SJCRH30 (cell line): ENCODE measurements at places on chromosomes 6 and 20. TPM values are rescaled to one million over a fixed set of nuclear protein-coding genes. Genes with fewer than 3 reads are reported as not detected.

Gene BCAS1
- total RNA-seq: 0.16 and 0.23 TPM in 2 replicates

Gene MMUT
- total RNA-seq: 12.2 and 14.6 TPM in 2 replicates

Gene DNMT3B
- 15.6 TPM in 2 replicates for total RNA-seq

Gene LY6G6F
- not detected in 2 replicates for total RNA-seq

Gene PGC
- not detected in 2 replicates for total RNA-seq

Gene STAU1
- total RNA-seq: 133 and 135 TPM in 2 replicates

Gene DYNLT1
- total RNA-seq: 99.1 and 104 TPM in 2 replicates

Gene ADGRB3
- total RNA-seq: 6.0 and 8.7 TPM in 2 replicates

Gene HLA-DRB1
- total RNA-seq: not detected in 2 replicates

Gene PCSK2
- total RNA-seq: 0.08 TPM in 1 of 2 replicates, not detected in the other

Gene TEAD3
- total RNA-seq: 8.4 and 8.8 TPM in 2 replicates

Gene SDC4
- 47.4 and 48.7 TPM in 2 replicates for total RNA-seq

Gene CST3
- 67.6 and 70.8 TPM in 2 replicates for total RNA-seq

Gene UBD
- total RNA-seq: not detected in 2 replicates

Gene SULF2
- 122 and 127 TPM in 2 replicates for total RNA-seq

Gene FOXQ1
- total RNA-seq: not detected in 2 replicates

Gene SNX9
- total RNA-seq: 28.0 and 29.2 TPM in 2 replicates

Gene NRSN1
- not detected in 2 replicates for total RNA-seq

Gene SRC
- total RNA-seq: 14.9 and 15.4 TPM in 2 replicates

Gene PAX1
- total RNA-seq: not detected in 2 replicates

Gene GPR6
- not detected in 2 replicates for total RNA-seq

Gene SLC17A1
- not detected in 2 replicates for total RNA-seq

Gene LBP
- total RNA-seq: not detected in 2 replicates

Gene RBPJL
- not detected in 2 replicates for total RNA-seq

Gene SIRPB2
- total RNA-seq: not detected in 2 replicates

Gene TGIF2
- total RNA-seq: 71.1 and 75.5 TPM in 2 replicates

Gene MOG
- not detected in 2 replicates for total RNA-seq

Gene MAS1
- total RNA-seq: 0.04 TPM in 1 of 2 replicates, not detected in the other

Gene MYLK4
- total RNA-seq: 2.3 and 3.0 TPM in 2 replicates

Gene GJA1
- total RNA-seq: 4.0 and 4.5 TPM in 2 replicates

Gene MOXD1
- 0.86 and 1.5 TPM in 2 replicates for total RNA-seq

Gene PPP1R14C
- total RNA-seq: 0.05 TPM in 1 of 2 replicates, not detected in the other

Gene POU5F1
- 2.4 and 5.7 TPM in 2 replicates for total RNA-seq

Gene GNMT
- 0.15 TPM in 1 of 2 replicates, not detected in the other for total RNA-seq

Gene HCK
- not detected in 2 replicates for total RNA-seq

Gene CD109
- 4.7 and 4.9 TPM in 2 replicates for total RNA-seq

Gene FAM210B
- 106 and 110 TPM in 2 replicates for total RNA-seq

Gene RGS17
- 13.6 and 15.5 TPM in 2 replicates for total RNA-seq

Gene COMMD7
- 18.8 and 19.8 TPM in 2 replicates for total RNA-seq

Gene TRERF1
- 1.3 and 1.5 TPM in 2 replicates for total RNA-seq

Gene BPIFB1
- total RNA-seq: not detected in 2 replicates

Gene AVP
- not detected in 2 replicates for total RNA-seq

Gene C20orf96
- total RNA-seq: 1.5 and 2.3 TPM in 2 replicates
